CD4-positive, alpha-beta T cell treated with Interleukin-4 for 1 hour (primary cell): ENCODE measurements at places on chromosomes 11 and 22.

- no peak for DNase-seq
These were observed 27.9 kb downstream of the NOX4 start for GRCh38 chr11:89463266-89463780.

GRCh38 chr11:65625628-65626342, 10.2 kb downstream of the PCNX3 start:
- peak; percentile 78 for DNase-seq

DNA sequence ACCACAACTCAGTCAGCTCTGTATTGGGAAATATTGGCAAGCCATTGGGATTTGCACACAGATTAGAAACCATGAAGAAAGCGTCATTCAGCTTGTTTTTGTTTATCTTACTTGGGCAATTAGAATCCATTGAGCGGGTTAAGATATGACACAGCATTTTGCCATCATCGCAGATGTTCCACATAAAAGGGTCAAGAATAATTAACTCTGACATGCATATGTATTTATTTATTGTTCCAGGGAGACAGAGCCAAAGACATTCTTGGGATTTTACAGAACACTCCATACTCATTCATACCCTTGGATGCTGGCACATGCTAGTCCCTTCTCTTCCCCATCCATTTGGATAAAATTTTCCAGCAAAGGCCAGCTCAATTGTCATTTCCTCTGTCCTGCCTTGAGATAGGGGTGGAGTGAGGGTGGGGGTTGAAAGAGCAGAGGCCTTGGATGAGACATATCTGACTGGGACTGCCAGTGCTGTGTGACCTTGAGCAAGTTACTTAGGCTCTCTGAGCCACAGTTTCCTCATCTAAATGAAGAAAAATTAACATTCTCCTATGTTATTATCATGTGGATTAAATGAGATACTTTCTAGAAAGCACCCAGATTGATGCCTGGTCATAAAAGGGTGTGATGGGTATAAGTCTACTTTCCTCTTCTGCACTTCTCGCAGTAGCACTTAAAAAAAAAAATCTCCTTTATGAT, 179.7 kb downstream of the RRAS2 start:
- DNase-seq: no peak

GRCh38 chr22:20380486-20380885, 13.5 kb upstream of the ZNF74 start:
- no peak for DNase-seq

DNA sequence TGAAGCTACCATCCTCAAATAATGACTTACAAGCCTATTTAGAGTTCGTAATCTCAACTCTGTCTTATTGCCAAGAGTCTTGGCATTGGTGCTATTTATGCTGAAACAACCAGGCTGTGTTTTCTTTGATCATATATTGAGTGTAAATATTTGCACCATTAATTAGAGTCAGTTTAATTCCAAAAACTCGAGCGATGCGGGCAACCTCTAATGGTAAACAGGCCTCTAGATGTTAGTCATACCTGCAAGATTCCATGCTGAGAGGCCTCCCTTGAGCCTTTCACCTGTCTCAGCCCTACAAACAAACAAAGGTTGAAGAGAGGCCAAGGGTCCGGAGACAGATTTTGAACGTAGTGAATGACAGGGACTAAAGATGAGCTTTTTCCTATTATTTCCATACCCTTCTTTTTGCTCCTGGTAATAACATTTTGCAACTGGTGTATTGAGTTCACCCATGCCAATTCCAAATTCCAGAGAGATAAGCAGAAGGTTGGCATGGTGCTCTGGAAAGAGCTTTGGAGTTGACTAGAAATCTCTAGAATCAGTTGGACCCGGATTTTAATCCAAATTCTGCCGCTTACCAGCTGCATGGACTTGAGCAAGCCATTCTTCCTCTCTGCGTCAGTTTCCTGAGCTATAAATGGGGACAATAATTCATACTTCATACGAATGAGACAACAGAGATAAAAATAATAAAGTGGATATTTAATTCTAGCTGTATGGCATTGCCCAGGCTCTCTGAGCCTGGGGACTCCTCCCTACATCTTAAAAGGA, 99.1 kb upstream of the ANO1 start:
- DNase-seq: no peak

DNA sequence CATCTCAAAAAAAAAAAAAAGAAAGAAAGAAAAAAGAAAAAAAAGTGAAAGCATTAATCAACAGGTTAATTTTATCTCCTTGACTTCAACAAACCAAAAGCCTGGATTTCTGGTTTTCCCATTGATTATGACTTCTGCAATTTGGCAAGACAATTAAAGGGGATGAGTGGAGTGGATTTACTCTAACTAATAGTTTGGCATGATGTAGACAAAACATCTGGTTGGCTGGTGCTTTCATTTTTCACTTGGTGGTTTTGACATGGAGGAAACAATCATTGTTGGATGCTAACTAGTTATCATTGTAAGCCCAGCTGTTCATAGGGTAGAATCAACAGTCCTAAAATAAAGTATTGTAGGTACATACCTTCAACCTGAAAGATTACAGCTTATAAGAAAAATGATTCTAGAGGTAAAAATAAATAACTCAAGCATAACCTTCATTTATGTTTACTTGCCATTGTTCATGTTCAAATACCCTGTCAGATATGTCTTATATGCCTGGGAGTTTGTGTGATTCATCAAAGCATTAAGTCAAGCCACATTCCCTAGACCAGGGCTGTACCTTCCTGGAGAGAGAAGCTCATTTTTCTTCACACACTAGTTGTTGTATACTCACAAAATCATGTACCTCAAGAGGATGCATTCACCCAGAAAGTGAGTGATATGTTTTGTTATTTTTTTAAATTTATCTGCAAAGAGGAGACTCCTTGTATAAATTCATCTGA, 15.1 kb downstream of the FIBIN start:
- no peak for DNase-seq

- no peak for DNase-seq
These were observed 193.0 kb upstream of the E2F8 start for GRCh38 chr11:19433791-19434190.

GRCh38 chr11:35274909-35275785, 136.2 kb downstream of the CD44 start:
- DNase-seq: no peak

- DNase-seq: no peak
These were observed 4.5 kb upstream of the TP53I11 start for GRCh38 chr11:44955015-44955738.

- DNase-seq: no peak
These were observed 568.3 kb upstream of the TENM4 start for GRCh38 chr11:80009081-80009480.

- DNase-seq: no peak
These were observed 154.0 kb upstream of the TENM4 start for GRCh38 chr11:79594834-79595233.

DNA sequence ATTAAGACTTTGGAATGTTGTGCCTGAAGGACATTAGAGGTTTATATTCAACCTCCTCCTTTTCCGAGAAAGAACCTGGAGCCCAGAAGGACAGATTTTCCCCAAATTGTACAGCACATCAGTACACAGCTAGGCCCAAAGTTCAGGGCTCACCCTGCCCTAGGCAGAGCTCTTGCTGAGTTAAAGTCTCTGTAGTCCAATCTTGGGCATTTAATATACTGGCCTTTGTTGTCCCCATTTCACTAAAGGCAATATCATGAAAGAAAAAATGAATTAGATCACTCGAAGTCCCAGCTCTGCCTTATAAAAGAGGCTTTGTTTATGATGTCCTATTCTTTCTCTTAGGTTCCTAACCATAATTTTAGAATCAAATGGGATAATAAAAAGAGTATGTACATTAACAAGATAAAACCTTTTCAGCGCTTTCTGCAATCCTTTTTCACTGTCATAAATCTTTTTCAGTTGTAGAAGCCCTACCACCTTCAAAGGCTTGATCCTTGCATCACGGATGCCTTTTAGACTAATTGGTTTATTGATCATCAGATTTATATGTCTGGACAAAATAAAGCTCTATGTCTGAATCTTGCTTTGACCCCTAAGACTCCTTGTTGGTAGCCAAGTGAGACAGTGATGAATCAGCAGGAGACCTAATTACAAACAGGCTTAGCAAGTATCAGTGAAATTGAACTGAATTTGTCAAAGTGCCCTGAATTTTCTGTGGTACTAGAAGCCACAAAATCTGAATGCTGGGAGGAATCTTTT, 39.8 kb downstream of the RELT start:
- no peak for DNase-seq

DNA sequence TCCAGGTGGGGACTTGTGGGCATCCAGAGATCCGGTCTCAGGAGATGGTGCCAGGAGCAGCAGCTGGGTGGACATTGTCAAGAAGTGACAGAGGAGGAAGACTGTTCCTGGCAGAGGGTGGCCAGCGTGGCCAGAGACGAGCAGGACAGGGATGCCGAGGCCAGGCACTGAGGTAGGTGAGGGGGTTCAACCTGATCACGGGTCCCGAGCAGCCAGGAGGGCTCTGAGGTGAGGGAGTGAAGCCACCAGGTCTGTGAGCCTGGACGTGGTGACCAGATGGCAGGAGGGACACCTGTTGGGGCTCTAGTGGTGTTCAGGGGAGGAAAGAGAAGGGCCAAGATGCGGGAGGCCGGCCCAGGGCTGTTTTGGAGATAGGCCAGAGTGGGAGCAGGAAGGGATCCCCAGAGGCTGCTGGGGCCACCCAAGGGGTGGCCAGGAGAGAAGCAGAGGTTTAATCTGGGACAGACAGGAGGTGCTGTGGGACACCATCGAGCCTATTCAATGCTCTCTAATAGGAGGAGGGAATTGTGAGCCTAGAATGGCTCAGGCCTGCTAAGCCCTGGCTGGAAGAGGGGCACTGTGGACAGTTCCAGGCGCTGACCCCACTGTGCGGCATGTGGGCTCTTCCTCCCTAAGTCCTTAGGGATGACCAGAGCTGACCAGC, 6.3 kb downstream of the PPM1F start:
- DNase-seq: no peak

- DNase-seq: no peak
These were observed 81.9 kb upstream of the HEPHL1 start for GRCh38 chr11:93939084-93939760.

GRCh38 chr22:37289156-37289735, 6.9 kb downstream of the CYTH4 start:
- DNase-seq: no peak

DNA sequence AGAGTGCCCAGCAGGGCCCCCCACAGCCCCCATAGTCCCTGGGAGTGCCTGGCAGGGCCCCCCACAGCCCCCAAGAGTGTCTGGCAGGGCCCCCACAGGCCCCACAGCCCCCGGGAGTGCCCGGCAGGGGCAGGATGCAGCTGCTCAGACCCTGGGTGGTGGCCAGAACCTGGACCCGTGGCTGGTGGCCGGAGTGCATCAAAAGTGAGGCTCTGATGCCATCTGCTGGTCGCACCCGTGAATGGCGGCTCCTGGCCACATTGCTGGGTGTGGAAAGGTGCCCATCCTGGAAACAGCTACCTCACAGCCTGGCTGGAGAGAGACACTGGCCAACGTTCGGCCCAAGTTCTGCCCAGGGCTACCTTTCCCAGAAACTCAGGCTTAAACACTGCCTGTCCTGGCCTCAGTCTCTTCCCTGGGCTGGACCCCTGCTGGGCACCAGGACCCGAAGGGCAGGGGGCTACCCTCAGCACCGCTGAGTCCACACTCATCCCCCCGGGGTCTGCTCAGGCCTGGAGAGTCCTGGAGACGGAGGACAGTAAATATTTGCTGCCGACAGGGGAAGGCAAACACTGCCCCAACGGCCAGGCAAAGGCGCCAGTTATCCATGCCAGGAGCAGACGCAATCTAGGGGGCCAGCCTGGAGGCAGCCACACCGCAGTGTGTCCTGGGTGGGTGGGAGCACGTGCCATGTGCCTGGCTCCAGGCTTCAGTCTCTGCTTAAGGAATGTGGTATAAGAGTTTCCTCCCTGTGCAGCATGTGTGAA, 4.4 kb downstream of the INS start:
- peak; percentile 49 for DNase-seq

GRCh38 chr11:112523951-112524350, 263.3 kb upstream of the PLET1 start:
- DNase-seq: no peak

DNA sequence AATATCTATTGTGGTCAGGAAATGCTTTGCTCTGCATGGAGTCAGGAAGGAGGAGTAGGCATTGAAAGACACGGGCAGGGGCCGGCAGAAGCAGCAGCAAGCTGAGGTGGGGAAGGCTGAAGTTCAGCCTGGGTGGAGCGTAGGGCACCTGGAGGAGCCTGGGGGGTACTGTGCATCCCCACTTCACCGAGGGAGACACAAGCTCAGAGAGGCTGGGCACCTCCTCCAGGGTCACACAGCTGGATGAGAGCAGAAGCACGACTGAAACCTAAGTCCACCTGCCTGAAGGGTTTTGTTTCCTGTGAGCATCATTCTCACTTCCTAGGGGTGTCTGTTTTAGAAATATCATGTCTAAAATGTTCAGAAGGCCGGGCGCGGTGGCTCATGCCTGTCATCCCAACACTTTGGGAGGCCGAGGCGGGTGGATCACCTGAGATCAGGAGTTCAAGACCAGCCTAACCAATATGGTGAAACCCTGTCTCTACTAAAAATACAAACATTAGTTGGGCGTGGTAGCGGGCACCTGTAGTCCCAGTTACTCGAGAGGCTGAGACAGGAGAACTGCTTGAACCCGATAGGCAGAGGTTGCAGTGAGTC, 138.3 kb downstream of the MPPED1 start:
- no peak for DNase-seq

DNA sequence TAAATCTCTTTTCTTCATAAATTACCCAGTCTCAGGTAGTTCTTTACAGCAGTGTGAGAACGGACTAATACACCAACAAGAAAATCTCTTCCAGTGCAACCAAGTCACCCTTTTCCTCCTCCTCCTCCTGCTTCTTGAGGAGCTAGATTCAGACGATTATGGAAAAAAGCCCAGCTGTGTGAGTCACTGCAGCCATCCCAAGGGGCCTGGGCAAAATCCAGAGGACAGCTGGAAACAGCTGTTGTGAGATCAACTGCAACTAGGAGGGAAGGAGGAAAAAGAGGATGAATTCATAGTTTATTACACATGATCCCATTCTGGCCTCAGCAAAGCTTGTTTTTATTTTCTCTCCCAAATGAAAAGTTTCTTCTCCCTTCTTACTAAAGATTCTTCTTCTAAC, 32.9 kb downstream of the RBFOX2 start:
- DNase-seq: no peak

GRCh38 chr22:30344447-30345200, 12.1 kb downstream of the SF3A1 start:
- DNase-seq: peak; percentile 31

DNA sequence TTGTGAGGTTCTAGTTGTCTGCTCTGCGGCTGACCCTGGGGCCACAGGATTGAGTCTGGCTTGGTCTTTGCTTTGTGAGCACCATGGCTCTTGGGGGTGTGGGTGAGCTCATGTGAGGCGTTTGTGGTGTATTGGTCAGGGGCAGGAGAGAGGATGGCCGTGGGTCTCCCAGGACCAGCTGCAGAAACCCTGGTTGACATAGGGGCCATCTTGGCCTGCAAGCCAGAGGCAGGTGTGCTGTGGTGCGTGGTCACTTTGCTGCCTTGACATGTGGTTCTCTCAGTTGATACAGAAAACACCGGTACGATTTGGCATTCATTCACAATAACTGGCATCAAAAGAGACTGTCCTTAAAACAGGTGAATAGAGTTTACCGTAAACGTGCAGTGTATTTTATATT, 11.3 kb downstream of the PHRF1 start:
- DNase-seq: no peak
